ENCODE measurements at places on chromosomes 2 and 18. TPM values are rescaled to one million over a fixed set of nuclear protein-coding genes. Genes with fewer than 3 reads are reported as not detected.

- DNase-seq = no peak
Observed at GRCh38 chr2:2942225-2942624, 435.4 kb downstream of the EIPR1 start.

GRCh38 chr18:69588301-69588700 lies 187.6 kb downstream of the DOK6 start:
- no peak for DNase-seq

GRCh38 chr2:200319548-200320337 lies 13.2 kb downstream of the SPATS2L start:
- no peak for DNase-seq

- DNase-seq = no peak
Observed at GRCh38 chr2:241540771-241541561, 17.6 kb upstream of the BOK start.

DNA sequence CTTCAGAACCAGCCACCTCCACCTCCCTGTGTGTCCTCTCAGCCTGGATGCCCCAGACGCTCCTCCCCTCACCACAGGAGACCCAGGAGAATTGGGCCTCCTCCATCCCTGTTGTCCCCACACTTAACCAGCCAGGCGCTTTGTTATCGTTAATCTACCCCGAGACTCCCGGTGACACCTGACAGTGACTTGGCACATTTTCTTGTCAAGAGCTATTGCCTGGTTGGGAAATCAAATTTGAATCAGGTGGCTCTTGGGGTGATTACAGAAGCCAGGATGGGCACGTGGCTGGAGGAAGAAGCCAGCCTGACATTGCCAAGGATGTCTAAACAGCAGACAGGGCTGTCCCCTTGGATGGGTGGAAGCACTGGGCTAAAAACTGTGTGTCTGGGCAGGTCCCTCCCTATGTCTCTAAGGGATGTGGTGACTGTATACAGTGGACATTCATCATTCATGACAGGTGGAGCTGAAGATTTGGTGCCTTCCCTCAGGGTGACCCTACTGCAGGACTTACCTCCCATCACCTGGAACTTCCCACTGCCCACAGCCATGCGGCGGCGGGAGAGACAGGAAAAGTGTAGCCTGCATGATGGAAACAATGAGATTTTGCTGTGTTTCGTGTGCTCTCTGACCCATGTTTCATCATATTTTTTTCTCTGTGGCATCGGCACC lies 157.2 kb upstream of the CAPN13 start:
- DNase-seq = no peak

LYG2 gene
- 0.22 TPM for polyA plus RNA-seq

DNA sequence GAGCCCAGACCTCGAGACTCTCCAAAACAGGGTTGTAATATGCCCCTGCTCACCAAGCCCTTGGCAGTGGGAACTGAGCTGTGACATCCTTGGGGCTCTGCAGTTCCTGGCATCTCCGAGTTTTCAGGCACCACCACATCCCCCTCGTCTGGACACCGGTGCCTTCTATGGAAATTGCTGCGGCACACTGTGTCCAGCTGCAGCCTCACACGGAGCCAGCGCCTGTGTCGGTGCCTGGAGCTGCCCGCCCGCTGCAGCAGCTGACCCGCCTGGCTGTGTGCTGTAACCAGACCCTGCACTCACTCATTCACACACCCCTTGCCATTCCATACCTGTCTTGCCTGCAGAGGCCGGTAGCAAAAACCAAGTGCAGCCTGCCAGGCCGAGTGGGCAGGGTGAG lies 11.8 kb downstream of the IWS1 start:
- DNase-seq = no peak
